Neural crest cell (in vitro differentiated cells): ENCODE measurements at places on chromosomes 6 and 20.

- DNase-seq: no peak
Observed at GRCh38 chr6:88413459-88413858, 247.3 kb upstream of the CNR1 start.

GRCh38 chr6:37016995-37017394 lies 11.5 kb downstream of the FGD2 start:
- no peak for DNase-seq

- no peak for DNase-seq
Observed at GRCh38 chr6:47157063-47157462, 114.9 kb upstream of the ADGRF1 start.

DNA sequence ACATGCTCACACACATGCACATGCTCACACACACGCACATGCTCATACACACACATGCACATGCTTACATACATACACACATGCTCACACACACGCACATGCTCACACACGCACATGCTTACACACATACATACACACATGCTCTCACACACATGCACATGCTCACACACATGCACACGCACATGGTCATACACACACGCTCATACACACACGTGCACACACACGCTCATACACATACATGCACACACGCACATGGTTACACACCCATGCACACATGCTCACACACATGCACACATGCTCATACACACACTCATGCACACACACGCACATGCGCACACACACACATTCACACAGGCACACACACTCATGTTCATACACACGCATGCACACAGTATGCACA lies 20.8 kb upstream of the RPS6KA2 start:
- no peak for DNase-seq

- no peak for DNase-seq
Observed at GRCh38 chr6:85421972-85422371, 27.9 kb upstream of the NT5E start.

DNA sequence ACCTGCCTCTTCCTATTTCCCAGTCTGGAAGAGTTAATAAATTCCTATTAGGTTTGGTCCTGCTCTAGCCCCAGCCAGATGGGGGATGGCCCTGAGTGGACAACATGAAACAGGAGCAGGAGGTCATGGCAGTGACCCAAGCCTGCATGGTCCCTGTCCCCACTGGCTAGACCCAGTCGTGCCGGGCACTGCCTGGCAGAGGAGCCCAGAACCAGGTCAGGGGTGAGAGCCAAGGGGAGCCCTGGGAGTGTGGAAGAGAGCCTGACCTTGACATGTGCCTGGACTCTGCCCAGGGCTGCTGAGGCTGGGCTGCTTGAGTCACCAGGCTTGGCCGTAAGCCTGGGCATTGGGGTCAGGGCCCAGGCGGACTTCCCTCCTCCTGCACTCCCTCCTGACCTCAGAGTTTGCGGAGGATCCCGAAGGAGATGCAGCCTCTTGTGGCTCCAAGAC lies 3.6 kb downstream of the AVP start:
- DNase-seq: no peak

DNA sequence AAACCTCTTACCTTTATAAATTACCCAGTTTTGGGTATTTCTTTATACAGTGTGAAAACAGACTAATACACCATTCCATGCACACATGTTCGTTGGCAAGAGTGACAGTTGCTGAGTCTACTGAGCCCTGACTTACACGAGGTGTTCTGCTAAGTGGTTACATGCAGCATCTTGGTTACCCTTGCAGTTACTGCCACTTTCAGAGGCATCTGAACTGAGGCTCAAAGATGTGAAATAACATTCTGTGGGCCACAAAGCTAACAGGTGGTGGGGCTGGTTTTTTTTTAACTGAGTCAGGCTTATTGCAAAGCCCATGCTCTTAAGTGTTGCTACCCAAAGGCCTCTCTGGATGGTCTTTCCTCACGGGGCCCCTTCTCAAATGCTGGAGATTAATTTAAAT lies 54.4 kb upstream of the GTSF1L start:
- DNase-seq: no peak
